H1 (cell line): ENCODE measurements at places on chromosomes 4 and X. TPM values are rescaled to one million over a fixed set of nuclear protein-coding genes. Genes with fewer than 3 reads are reported as not detected.

CDX4 gene
- 2.2 and 2.6 TPM in 2 replicates for total RNA-seq

EXOC1L gene
- total RNA-seq: not detected in 2 replicates

EVC2 gene
- total RNA-seq: 5.9 and 6.4 TPM in 2 replicates

ASB9 gene
- total RNA-seq: 0.54 TPM in 1 of 2 replicates, not detected in the other

SMIM31 gene
- not detected in 2 replicates for total RNA-seq

SYN1 gene
- 12.9 and 14.1 TPM in 2 replicates for total RNA-seq

ADAMTS3 gene
- 3.2 and 3.4 TPM in 2 replicates for total RNA-seq

P2RY8 gene
- 0.09 and 0.11 TPM in 2 replicates for total RNA-seq

DCAF8L2 gene
- total RNA-seq: not detected in 2 replicates

F8A2 gene
- not detected in 2 replicates for total RNA-seq

DAPP1 gene
- total RNA-seq: not detected in 2 replicates

PDGFC gene
- 2.1 and 2.7 TPM in 2 replicates for total RNA-seq

KLHL13 gene
- 10.0 and 12.8 TPM in 2 replicates for total RNA-seq

TXK gene
- not detected in 2 replicates for total RNA-seq

RHOXF2B gene
- total RNA-seq: not detected in 2 replicates

PRDX4 gene
- 130 and 133 TPM in 2 replicates for total RNA-seq

G3BP2 gene
- total RNA-seq: 378 and 388 TPM in 2 replicates

SLC26A1 gene
- not detected in 2 replicates for total RNA-seq

FGF2 gene
- total RNA-seq: 145 and 153 TPM in 2 replicates

RBM46 gene
- 0.29 and 0.54 TPM in 2 replicates for total RNA-seq

SLC10A7 gene
- 2.5 and 2.9 TPM in 2 replicates for total RNA-seq

CNGA1 gene
- 0.52 and 0.54 TPM in 2 replicates for total RNA-seq

NOX1 gene
- total RNA-seq: not detected in 2 replicates

TENM3 gene
- 67.0 and 69.3 TPM in 2 replicates for total RNA-seq

CASK gene
- total RNA-seq: 55.1 and 66.6 TPM in 2 replicates

C4orf51 gene
- total RNA-seq: 0.54 TPM in 1 of 2 replicates, not detected in the other

SOX3 gene
- total RNA-seq: 38.9 and 41.0 TPM in 2 replicates

OPRPN gene
- not detected in 2 replicates for total RNA-seq

CXXC4 gene
- 1.8 TPM in 2 replicates for total RNA-seq

USP27X gene
- 4.7 and 5.7 TPM in 2 replicates for total RNA-seq

RIPPLY1 gene
- not detected in 2 replicates for total RNA-seq

UGT2B17 gene
- total RNA-seq: not detected in 2 replicates

USP17L19 gene
- not detected in 2 replicates for total RNA-seq

FMR1NB gene
- total RNA-seq: not detected in 2 replicates

GAB3 gene
- total RNA-seq: 1.2 and 1.5 TPM in 2 replicates

MAB21L2 gene
- 0.11 TPM in 1 of 2 replicates, not detected in the other for total RNA-seq

BMX gene
- total RNA-seq: not detected in 2 replicates

SAGE1 gene
- total RNA-seq: not detected in 2 replicates

PNMA5 gene
- total RNA-seq: 0.11 and 0.27 TPM in 2 replicates

PDGFRA gene
- 3.4 and 3.7 TPM in 2 replicates for total RNA-seq

STOX2 gene
- 20.0 and 20.9 TPM in 2 replicates for total RNA-seq

ARHGAP6 gene
- 0.63 and 0.82 TPM in 2 replicates for total RNA-seq

CSAG2 gene
- not detected in 2 replicates for total RNA-seq

ARHGEF6 gene
- 3.6 TPM in 2 replicates for total RNA-seq

MND1 gene
- total RNA-seq: 26.2 and 27.4 TPM in 2 replicates

TEX28 gene
- not detected in 2 replicates for total RNA-seq

PF4V1 gene
- not detected in 2 replicates for total RNA-seq

FAM9B gene
- not detected in 2 replicates for total RNA-seq

PTCHD1 gene
- 2.4 and 3.3 TPM in 2 replicates for total RNA-seq
